Mammary epithelial cell (primary cell): ENCODE measurements at places on chromosomes 4 and X. TPM values are rescaled to one million over a fixed set of nuclear protein-coding genes. Genes with fewer than 3 reads are reported as not detected.
A peak's percentile ranks its signal among the peaks of the same experiment; 100 is the strongest.

Gene PGRMC1
- total RNA-seq, result 41.8 and 57.9 TPM in 2 replicates

- DNase-seq, result no peak
These were observed 91.6 kb downstream of the MAGEB17 start for GRCh38 chrX:16258882-16259281.

GRCh38 chr4:26076000-26076587 lies 162.1 kb downstream of the SMIM20 start:
- peak; percentile 62 for DNase-seq

Gene GAGE12C
- total RNA-seq, result not detected in 2 replicates

DNA sequence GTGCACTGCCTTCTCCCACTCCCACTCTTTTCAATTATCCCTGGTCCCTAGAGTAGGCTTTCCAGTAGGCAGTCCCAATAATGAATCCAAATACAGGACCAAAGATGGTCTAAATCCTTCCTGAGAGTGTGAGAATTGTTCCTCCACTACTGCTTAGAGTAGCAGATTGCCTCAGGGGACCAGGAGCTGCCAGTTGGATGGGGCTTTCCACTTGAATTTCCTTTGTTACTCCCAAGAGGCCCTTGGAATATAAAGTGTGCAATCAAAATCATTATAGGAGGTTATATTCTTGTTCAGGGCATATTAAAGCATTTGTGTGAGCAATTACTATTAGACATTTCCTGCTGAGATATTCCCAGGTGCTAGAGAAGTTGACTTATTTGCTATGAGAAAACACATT lies 156.6 kb upstream of the TLL1 start:
- DNase-seq, result no peak

DNA sequence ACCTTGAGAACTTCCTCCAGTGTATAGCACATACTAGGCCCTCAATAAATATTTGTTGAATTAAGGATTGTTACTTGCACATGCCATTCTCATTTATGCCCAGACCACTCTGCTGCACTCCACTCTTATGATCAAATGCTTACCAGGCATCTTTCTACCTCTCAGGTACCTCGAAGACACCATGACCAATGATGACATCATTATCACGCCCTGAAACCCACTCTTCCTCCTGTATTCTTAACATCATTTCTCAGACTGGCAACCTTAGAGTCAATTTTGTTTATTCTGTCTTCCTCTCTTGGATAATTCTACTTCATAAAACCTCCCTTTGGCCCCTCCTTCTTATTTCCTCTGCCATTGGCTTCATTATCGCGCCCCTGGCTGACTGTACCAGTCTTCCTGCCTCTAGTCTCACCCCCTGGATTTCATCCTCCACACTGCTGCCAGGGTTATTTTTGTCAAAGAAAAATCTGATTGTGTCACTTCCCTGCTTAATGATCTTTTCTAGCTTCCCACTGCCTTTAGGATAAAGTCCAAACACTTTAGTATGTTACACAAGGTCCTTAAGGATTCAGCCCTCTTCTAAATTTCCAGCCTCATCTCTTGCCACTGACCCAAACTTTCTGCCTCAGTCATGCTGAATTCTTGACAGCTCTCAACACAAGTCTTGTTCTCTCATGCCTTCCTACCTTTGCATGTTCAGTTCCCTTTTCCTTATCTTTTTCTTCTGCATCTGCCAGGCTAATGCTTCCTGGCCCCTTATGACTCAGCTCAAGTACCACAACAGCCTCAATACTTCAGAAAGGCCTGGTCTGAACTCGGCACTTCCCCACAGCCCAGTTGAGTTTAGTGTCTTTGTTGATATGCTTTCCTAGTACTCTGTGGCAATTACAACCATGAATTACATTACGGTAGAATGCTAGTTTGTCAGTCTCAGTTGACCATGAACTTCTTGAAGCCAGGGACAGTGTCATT lies 45.8 kb downstream of the HDAC8 start:
- no peak for DNase-seq

DNA sequence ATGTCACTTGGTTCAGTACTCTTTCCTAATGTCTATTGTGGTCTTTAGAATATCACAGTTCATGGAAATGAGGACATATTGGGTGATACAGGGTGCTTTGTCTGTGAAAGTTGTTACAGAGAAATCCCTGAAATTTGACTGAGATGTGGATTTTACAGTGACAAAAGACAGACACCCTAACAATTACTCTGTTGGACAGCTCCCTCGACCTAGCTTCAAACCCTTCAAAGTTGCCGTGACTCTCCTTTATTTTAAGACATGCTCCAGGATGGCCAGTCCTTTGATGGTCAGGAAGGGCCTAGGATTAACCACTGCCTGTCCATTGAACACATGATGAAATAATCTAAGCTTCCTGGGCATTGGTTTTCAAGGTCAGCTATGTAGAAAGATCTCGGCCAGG lies 4.0 kb downstream of the DCX start:
- DNase-seq, result no peak

Gene NWD2
- total RNA-seq, result not detected in 2 replicates

Gene ALPK1
- total RNA-seq, result 24.3 TPM

Gene EDA2R
- 8.2 TPM for total RNA-seq

Gene DOK7
- total RNA-seq, result 7.8 and 10.6 TPM in 2 replicates

Gene DCAF16
- 32.7 and 38.6 TPM in 2 replicates for total RNA-seq

Gene CRLF2
- total RNA-seq, result not detected in 2 replicates

- no peak for DNase-seq
These were observed 79.4 kb downstream of the RPS6KA6 start for GRCh38 chrX:84108584-84108983.

- no peak for DNase-seq
These were observed 60.0 kb upstream of the LNX1 start for GRCh38 chr4:53651156-53651735.

- no peak for DNase-seq
These were observed 117.5 kb downstream of the RAPGEF2 start for GRCh38 chr4:159220353-159220752.

DNA sequence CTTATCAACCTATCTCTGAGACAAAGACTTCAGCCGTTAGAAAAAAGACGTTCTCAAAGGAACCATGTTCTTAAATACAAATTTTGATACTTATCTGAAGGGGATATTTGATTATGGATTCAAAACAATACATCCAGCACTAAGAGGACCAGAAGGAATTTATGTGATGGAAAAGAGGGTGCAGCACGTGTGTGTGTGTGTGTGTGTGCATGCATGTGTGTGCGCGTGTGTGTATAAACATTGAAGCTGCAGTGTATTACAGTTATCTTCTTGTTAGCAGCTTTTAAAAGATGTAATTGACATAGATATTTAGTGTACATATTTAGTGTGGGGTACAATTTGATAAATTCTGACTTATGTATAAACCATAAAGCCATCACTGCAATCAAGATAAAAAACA lies 44.9 kb downstream of the ANK2 start:
- no peak for DNase-seq

DNA sequence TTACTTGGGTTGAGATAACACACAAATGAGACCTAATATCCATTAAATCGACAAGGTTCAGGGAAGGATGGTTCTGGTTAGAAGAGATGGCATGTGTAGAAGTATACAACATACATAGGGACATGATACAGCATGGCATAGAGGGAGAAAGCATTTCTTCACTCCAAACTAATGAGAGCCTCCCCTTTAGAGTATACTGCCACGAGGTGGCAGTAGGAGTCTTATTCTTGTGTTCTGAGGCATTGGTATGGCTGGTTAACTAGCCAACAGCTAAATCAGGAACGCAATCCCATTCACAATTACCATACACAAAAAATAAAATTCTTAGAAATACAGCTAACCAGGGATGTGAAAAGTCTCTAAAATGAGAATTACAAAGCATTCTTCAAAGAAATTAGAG lies 29.1 kb upstream of the TRO start:
- DNase-seq, result peak; percentile 37

Gene NFKB1
- 23.5 TPM for total RNA-seq

DNA sequence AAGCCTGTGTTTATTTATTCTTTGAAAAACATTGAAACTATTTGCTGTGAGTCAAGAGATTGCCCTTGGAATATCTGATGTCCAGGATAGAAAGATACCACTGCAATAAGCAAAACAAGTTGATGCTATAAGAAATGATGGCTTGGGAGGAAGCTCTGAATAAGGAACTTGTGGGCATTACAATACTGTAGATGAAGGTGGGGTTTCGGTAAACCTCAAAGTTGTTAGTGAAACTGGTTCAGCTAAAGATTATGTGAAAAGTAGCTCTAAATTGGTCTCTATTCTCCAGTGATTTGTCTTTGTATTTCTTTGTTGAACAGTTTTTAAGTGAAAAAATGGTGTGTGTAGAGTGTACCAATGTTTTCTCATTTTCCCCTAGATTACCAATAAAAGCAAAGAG lies 128.7 kb downstream of the AKAP4 start:
- DNase-seq, result no peak

GRCh38 chrX:153744210-153745066 lies 19.6 kb upstream of the PLXNB3 start:
- DNase-seq, result no peak

Gene UGT2B17
- not detected in 2 replicates for total RNA-seq
